Skeletal muscle cell (primary cell): ENCODE measurements at places on chromosomes 6 and 20.

DNA sequence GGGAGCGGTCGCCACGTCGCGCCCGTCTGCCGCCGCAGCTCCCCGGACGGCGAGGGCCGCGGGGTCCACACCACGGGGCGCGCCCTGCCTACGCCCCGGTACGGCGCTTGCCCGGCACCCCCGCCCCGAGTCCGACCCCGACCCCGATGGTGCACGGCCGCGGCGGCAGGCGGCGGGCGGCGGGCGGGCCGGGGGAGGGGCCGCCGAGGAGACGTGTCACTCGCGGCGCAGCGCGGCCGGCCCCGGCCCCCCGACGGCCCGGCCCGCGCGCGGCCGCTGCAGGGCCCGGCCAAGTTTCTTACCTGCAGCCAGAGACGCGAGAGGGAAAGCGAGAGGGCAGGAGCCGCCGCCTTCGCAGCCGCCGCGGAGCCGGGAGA, 328 bp downstream of the RRBP1 start:
- no peak for DNase-seq

DNA sequence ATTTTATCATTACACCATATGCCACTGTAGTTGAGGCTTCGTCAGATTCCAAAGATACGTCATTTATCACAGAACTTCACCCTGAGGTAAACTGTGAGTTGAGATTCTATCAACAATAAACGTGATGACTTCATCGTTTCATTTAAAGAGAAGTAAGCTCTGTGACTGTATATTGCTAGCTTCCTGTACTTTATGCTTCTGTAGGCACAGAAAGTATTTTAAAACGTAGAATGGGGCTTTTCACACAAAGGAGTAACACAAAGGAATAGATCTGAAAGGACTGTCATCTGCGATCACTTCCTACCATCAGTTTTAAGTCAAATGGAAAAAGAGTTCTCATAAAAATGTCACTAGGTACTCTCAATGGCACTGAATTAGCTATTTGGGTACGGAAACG, 234.4 kb upstream of the MCHR2 start:
- no peak for DNase-seq

DNA sequence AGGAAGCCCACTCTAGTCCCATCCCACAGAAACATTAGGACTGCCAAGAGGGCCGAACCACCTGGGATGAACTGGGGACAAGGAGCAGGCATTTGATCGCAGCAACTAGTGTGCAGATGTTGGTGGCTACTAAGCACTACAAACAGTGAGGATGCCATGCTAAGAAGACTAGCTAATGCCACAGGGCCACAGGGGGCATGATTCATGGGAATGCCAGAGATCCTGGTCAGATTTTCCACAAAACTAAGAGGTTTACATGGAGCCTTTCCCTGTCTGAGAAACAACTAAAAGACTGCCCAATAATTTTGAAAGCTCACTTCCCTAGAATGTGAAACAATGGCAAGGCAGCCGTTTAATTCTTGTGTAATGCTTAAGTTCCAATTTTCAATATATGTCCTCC, 375.9 kb upstream of the PTCHD4 start:
- DNase-seq, result no peak

DNA sequence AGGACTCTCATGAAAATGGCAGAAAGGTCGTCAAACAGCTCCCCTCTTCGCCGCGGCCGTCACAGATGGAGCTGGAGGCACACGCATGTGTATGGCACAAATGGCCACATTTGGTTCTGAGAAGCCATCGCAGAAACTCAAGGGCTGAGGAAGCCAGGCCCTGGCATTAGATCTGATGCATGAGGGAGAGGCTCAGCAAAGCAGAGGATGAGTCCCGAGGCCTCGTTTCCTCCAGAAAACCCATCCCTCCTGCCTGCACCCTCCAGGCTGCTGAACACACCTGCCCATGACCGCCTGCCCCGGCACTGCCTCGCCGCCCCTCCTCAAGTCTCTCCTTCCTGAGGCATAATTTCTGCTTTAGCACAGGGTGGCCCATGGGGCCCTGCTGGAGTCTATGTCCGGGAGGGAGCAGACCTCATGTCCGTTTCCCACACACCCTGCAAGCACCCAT, 240.3 kb downstream of the DLL1 start:
- no peak for DNase-seq

GRCh38 chr6:4856785-4857184, 80.6 kb downstream of the CDYL start:
- no peak for DNase-seq

- DNase-seq, result no peak
Measured at GRCh38 chr6:34771727-34772126, 14.4 kb downstream of the SNRPC start.

DNA sequence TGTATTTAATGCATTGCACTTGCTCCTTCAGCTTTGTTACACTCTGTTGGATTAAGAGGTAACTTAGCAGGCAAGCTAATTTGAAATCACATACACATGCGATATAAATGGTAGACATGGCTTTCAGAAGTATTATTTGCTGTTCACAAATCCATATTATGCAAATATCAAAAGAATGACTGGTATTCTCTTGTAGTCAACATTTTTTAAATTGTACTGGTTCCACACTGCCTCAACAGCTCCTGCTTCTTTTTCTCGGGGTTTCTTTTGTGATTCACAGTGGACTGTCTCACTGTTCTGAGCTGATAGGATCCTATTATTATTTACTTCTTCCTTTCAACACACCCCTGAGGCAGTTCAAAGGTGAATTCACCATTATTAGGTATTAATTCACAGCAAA, 927.4 kb downstream of the KIF16B start:
- DNase-seq, result no peak
